ENCODE measurements at places on chromosomes 3 and 15.
A peak's percentile ranks its signal among the peaks of the same experiment; 100 is the strongest.

GRCh38 chr3:52777959-52778805 is 783 bp downstream of the ITIH1 start:
- DNase-seq: no peak

DNA sequence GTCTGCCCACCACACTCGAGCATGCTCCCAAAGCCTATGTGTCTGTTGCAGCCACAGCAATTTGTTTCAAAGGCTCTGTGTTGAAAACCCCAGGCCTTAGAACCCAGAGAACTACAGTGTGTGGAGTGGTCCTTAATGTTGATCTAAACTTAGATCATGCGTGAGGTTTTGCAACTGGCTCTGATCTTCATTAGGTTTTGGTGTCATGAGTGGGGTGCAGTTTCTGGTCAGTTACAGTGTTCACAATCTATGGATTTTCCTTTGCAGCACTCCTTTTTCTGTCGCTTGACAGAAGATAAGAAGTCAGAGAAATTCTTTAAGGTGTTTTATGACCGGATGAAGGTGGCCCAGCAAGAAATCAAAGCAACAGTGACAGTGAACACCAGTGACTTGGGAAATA is 213.0 kb upstream of the BHLHE40 start:
- DNase-seq: no peak

DNA sequence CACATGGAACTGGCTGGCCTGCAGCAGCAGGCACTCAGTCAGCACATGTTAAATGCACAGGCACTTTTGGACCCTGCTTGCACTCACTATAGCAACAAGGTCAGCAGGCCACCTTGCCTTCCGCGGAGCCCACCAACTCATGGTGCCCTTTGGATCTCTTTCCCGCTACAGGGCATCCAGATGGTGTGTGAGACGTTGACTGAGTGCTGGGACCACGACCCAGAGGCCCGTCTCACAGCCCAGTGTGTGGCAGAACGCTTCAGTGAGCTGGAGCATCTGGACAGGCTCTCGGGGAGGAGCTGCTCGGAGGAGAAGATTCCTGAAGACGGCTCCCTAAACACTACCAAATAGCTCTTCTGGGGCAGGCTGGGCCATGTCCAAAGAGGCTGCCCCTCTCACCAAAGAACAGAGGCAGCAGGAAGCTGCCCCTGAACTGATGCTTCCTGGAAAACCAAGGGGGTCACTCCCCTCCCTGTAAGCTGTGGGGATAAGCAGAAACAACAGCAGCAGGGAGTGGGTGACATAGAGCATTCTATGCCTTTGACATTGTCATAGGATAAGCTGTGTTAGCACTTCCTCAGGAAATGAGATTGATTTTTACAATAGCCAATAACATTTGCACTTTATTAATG is 85.0 kb downstream of the TGFBR2 start:
- DNase-seq: no peak

DNA sequence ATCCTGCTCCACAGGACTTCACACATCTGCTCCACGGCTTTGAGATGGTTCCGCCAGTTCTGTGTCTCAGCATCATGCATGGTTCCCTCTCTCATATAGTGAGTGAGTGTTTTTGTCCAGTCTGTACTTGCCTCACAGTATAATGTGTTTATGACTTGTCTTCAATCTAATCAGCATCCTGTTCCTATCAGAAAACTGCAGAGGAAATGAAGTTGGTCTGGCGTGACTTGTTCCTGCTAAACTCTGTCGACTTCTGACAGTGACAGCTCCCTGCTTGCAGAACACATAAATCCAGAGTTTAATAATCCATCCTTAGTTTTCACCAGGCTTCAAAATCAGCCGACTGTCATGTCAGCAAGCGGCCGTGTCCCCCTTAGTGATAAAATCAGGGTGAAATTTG is 222.3 kb downstream of the SLCO3A1 start:
- DNase-seq: no peak

DNA sequence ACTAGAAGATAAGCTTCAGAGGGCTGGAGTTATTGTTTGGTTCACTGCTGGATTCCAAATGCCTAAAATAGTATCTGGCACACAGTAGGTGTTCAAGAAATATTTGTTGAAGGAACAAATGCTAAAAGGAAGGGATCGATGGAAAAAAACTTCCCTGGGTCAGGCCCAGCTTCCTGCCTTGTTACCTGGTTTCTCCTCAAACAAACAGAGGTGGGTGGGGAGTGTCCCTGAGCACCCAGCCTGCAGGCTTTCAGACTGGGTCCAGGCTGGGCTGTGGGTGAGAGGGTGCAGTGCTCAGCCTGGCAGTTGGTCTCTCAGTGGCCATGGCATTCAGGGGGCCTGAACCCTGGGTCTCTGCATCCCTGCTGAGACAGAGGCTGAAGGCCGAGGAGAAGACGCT is 14.4 kb upstream of the STRA6 start:
- no peak for DNase-seq

DNA sequence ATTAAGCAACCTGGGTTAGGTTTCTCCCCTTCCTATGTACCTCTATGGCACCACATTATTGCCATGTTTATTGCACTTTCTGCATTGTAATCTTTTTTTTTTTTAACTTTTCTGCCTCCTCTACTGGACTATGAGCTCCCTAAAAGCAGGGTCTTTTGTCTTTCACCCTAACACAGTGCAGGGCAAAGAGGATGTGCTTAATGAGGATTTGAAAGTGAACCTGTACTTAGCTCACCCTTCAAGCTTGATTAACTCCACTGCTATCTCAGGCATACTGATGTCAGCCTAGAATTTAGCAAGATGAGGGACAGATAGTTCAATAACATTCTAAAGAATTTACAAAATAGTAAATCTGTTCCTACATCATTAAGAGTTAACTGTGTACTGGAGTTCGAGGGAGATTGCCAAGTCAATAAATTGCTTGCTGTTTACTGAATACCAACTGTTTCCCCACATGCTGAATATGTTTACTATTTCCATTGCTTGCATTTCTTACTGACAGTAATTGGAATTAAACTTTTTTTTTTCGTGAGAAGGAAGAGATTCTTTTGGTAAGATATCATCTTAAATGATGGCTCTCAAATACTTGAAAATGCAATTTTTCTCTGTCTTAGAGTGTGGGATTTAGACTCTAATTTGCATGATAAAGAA is 15.7 kb upstream of the PPARG start:
- no peak for DNase-seq

DNA sequence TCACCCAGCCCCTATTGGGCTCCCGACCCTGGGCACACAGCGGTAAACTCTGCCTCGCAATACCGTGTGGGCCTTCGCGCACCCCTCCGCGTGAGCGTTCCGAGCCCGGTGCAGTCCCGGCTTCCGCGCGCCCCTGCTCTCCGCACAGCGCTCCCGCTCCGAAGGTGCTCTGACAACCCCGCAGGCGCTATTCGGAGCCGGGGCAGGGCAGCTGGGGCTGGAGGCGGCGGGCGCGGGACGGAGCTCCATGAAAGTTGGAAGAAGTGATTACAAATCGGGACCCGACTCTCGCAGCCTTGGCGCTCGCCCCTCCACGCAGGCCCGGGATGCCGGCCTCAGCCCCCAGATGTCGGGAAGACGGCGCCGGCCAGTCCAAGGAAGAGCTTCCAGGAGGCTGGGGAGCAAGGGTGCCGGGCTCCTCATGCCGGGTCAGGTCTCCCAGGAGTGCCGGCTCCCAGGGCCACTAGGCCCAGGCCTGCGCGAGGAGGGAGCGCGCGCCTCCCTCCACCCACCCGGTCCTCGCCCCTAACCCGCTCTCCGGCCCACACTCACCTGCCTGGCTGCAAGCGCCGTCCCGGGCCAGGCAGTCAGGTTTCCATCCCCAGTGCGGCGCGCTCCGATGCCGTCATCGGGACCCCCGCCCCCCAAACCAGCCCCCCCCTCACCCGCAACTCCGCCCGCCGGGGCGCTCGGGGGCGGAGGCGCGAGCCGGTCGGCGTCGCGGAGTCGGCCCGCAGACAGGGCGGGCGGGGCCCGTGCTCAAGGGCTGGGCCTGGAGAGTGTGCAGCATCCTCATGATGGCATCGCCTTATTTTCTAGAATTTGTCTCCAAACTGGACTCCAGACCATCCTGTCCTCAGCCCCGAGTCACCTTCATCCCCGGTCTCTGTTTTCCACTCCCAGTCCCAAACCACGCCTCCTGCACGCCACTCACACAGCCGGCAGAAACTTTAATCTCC is at the start of gene KIF7:
TSS of gene KIF7 (minus strand) at position 621 of the 959 bp plus-strand sequence. CDS start 2,537 bp downstream, outside the sequence.
- no peak for DNase-seq

- no peak for DNase-seq
These were observed 176.7 kb upstream of the CADPS start for GRCh38 chr3:63051920-63052319.

- DNase-seq: no peak
These were observed 14.7 kb downstream of the RAB6B start for GRCh38 chr3:133880886-133881455.

- DNase-seq: no peak
These were observed 67.0 kb upstream of the ARHGEF3 start for GRCh38 chr3:56868706-56869105.

GRCh38 chr3:187739561-187740332 is 5.5 kb downstream of the BCL6 start:
- no peak for DNase-seq

- DNase-seq: peak; percentile 76
These were observed 38.7 kb upstream of the MGA start for GRCh38 chr15:41621200-41622193.

DNA sequence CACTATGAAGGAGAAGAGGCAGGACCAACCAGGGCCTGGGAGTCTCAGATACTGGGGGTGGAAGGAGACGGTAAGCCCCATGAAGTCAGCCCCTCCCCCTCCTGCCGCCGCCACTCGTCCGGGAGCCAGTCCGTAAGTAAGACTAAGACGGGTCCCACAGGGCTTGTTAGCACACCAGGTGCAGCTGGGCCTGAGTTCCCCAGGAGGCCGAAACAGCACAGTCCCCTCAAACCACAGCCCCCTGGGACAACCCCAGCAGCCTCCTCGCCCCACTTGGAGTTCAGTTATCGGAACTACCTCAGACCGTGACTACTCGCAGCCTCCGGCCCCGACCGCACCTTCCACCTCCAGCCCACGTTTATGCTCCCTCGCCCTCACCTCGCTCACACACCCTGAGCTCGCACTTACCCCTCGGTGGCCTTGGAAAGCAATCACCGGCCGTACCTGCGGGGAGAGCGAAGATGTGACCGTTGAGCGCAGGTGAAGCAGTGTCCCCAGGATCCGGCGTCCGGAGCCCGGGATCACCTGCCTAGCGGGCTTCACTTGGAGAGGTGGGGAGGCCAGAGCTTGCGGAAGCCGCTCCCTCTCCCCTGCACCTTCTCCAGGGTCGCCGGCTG is 557 bp downstream of the ELL3 start:
- no peak for DNase-seq

DNA sequence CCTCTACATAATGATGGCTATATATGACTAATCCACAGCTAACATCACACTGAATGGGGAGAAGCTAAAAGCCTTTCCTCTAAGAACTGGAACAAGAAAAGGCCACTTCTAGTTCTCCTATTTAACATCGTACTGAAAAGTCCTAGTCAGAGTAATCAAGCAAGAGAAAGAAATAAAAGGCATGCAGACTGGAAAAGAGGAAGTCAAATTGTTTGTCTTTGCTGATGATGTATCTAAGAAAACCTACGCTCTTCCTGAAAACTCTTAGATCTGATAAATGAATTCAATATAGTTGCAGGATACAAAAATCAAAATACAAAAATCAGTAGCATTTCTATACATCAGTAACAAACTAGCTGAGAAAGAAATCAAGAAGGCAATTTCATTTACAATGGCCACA is 116.9 kb downstream of the TP63 start:
- DNase-seq: no peak

DNA sequence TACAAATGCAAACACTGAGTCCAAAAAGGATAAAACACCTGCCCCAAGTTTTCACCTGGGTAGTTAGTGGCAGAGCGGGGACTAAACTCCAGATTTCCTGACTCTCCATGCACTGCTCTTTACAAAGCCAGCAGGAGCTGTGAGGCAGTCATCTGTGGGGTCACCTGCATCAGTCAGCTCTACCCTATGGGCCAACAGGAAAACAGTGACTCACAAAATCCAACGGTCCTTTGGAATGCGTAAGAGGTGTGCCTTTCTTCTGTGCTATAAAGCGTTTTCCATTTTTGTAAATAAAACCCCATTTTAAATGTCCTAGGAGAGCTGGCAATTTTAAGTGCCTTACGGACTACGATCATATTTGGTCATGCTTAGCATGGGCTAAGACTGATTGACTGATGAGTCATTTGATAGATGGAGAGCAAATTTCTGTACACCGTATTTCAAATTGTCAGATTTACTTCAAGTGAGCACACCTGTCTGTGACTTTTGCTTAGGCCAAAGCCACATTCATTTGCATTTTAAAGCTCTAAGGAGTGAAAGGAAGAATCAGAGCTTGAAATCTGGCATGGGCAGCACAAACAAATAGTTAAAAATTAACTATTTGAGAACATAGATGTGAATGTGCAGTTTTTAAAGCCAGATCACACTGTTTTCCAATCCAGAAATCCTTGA is 4.4 kb upstream of the COL8A1 start:
- DNase-seq: no peak

- DNase-seq: no peak
These were observed 144.4 kb downstream of the CHST2 start for GRCh38 chr3:143263852-143264513.

GRCh38 chr3:111936967-111937366 is 41.9 kb upstream of the ABHD10 start:
- DNase-seq: no peak

- DNase-seq: no peak
These were observed 764.2 kb downstream of the NTRK3 start for GRCh38 chr15:87492321-87492720.

DNA sequence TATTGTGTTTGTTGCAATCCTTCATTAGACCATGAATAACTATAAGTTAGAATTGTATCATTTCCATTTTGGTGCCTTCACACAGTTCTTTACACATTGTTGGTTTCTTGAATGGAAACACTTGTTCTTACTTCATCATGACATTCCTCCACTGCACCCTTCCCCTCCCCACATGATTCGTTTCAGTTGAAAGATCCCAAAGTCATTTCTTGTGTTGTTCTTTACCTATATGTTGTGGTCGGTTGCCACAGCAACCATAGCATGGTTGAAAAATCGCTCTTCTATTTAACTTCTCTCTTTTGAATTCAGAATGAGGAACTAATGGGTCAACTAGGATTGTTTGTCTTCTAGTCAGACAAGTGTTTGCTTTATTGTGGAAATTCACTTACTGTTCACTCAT is 103.3 kb downstream of the IL1RAP start:
- DNase-seq: no peak

DNA sequence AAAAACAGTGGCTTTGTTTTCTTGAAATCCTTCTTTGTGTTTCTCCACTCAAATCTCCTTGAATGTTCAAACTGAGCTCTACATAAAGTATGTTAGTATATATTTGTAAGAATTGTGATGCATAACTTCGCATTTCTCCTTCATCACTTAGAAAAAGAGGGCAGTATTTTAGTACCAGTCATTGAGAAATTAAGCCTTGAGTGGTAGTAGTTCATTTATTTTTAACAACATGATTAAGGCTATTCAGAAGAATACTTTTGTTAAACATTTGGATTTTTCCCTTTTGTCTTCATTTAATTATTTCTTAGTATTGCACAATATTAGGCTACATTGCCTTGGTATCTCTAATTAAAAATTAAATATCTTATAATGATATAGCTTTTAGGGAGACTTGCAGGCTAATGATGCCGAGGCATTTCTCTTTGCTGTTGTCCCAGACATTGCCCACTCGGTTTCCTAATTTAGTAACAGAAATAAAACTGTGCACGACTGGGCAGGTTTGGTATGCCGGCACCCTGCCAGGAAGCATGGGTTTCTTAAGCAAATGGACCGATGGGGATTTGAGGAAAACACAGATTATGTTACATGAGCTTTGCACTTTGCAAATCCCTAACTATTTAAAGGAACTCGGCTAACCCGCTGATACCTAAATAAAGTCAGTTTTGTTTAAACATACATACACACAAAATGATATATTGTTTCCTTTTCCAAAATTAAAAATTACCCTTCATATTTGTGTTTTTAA is 54.7 kb downstream of the LRRC28 start:
- peak; percentile 34 for DNase-seq

All from NCI-H2081 treated with DMSO at 0.1 percent for 48 hours (cell line).